Tongue (tissue), 3 donors: ENCODE measurements at places on chromosomes 5 and 9.

DNA sequence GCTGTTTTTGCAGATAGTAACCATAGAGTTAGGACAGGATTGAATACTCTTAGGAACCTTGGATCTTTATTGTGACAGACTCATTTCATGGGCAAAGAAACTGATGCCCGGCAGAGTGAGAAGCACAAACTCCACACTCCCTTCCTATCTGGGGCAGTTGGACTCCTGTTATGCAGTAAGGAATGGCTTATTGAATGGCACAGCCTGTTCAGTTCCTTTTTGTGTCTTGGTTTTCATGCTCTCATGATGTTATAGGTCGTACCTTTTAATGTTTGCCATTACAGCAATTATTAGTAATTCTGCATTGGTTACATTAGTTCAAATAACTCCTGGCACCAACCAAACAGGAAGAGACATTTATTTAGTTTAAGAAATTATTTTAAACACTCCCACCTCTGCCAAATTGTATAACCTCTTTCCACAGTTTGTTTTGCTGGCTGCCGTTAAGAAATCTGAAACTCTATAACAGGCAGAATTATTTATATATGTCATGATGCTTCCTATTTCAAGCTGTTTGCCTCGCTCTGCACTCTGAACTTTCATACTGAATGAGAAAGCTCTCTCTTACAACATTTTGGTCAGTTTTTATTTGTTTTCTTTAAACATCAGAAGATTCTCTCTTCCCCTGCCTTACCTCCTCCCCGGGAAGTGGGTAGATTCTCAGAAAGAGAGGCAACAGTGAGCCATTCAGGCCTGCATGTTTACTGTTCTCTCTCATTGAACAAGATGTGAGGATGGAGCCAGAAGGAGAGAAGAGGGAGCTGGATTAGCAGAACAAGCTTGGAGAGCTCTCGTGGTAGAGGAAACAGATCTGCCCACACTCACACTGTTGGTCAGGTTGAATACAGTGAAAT is 144.4 kb downstream of the ARHGEF28 start:
- DNase-seq, result peak; percentile 24

GRCh38 chr5:14235872-14236271 is 92.7 kb downstream of the TRIO start:
- no peak for DNase-seq

DNA sequence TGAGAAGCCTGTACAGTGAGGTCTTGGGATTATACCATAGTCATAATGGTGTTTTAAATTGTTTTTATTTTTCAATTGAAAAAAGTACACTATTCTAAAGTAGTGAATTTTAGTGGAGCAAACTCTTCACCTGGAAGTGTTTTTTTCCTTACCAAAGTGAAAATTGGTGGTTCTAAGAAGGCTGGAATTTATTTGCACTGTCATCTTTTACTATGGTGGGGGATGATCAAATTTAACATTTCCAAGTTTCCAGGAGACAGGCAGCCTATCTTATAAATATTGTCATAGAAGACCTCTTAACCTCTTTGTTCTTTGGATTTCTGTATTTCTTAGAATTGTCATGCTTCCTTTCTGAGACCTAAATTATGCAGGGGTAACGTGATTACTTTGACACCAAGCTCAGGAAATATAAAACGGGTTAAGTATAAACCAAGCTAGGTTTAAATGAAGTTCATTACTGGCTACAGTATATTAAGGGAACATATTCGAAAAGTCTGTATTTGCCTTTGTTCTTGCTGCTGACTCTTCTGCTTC is 20.2 kb downstream of the NDFIP1 start:
- no peak for DNase-seq

GRCh38 chr5:71830681-71831539 is 111.8 kb downstream of the CARTPT start:
- DNase-seq, result peak; percentile 79

DNA sequence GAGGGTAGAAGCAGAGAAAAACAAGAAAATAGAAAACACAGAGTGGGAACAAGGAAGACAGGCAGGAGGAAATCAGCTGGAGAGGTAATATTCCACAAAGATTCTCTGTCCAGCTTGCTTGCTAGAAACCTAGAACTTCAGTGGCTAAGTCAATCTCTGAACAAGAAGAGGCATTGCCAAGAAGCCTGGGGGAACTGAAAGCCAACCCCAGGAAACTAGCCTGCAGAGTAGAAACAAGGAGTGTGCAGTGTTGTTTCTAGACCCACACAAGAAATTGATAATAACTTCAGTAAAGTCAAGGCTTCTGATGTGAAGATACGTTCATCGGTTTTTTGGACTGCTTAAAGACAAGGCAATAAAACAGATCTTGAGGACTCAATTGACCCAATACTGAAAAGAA is 234.5 kb upstream of the MAP3K1 start:
- no peak for DNase-seq

DNA sequence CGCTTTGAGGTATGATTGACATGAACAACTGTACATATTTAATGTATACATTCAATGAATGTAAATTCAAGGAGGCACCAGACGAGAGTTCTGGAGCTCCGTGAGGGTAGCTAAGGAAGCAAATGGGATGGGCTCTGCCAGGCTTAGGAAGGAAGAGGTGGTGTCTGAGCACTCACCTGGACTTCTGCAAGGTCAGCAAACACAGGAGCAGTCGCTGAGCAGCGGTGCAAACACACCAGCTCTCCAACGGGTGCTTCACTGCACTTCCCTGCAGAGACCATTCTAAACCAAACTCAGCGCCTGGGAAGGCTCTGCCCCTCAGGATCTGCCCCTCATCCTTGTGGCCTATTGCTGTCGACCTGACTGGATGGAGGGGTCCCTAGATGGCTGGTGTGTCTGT is 101.5 kb downstream of the COL23A1 start:
- no peak for DNase-seq

DNA sequence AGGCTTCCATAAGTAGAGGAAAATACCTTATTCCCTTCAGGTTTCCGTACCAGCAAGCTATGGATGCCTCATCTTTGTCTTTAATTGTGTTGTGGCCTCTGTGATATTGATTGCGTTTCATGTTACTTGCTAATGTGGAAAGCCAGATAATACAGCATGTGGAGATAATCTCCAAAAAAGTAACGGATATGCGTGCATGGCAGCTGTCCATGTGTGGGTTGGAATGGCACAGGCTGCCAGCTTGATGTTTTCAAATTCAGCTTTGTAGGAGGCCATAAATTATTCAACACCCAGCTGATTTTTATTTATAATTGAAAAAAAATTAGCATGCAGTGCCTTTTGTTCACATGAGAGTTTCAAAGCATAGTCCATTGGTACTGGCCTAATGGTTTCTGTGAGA is 144.9 kb downstream of the GIN1 start:
- DNase-seq, result peak; percentile 51

- DNase-seq, result no peak
Observed at GRCh38 chr9:16752601-16753000, 117.9 kb downstream of the BNC2 start.

- DNase-seq, result no peak
Observed at GRCh38 chr9:109286571-109286977, 34.3 kb downstream of the EPB41L4B start.

DNA sequence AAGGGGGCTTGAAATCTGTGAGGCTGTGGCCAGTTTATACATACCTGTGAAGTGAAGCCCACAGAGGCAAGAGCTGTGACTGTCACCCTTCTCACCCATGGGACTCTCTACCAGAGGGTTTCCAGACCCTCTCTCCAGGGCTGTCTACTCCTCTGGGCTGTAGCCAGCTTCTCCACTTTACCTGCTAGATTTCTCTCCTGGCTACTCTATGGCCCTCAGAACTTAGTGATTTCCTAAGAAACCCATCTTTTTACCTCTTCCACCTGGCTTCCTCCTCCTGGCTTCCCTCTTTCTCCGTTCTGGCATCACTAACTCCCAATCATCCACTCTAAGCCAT is 78.0 kb downstream of the SEC61B start:
- no peak for DNase-seq

GRCh38 chr9:92564504-92564903 is 28.7 kb upstream of the ECM2 start:
- no peak for DNase-seq

GRCh38 chr5:138664276-138664943 is 88.8 kb upstream of the CTNNA1 start:
- no peak for DNase-seq

- DNase-seq, result no peak
Observed at GRCh38 chr5:159258361-159258760, 4.7 kb upstream of the UBLCP1 start.

DNA sequence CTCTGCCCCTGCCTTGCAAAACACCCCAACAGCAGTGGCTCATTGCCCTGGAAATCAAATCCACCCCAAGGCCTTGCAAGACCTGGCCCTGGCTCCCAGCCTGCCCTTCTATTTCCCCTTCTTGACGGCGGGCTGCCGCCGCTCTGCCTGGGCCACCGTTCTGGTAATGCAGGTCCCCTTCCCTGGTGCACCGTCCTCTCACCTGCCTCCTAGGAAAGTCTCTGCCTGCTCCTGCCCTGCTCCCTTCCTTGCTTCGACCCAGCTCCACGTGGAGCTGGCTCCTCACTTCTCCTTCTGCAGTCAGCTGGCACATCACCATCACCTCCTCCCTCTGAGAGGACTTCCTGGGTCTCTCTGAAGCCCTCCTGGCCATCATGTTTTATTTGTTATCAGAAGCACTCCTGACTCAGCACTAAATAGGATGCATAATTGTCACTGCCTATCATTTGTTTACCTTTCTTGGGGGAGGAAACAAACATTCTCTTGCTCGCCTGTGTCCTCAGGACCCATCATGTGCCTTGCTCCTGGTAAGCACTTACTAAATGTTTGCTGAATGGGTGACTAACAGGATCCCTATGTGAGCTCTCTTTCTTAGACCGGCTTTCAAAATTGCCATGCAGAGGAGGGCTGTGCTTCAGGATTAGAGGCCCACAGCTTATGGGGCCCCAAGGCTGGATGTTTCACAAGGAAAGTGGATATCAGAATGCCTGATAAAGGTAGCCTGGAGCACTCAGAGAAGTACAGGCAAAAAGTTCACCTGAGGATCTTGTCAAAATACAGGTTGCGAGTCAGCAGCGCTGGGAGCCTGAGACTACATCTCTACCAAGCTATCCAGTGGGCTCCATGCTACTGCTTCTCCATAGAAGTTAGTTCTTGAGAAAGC is 19.6 kb upstream of the C5orf47 start:
- DNase-seq, result no peak

DNA sequence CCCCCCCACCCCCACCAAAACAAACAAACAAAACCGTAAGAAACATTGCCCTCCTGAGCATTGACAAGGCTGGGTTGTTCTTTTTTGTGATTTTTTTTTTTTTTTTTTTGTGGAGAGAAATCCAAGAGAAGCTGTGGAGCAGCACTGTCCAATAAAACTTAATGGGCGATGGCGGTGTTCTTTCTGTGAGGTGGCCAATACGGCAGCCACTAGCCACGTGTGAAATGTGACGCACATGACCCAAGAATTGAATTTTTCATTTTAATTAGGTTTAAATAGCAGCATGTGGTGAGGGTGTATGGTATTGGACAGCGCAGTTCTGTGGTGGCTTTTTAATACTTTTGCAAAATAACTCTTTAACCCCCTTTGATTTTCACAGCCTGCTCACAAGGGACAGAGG is 251.1 kb downstream of the PDZD2 start:
- no peak for DNase-seq

GRCh38 chr9:75658301-75658905 is 232.1 kb upstream of the PCSK5 start:
- DNase-seq, result peak; percentile 9

DNA sequence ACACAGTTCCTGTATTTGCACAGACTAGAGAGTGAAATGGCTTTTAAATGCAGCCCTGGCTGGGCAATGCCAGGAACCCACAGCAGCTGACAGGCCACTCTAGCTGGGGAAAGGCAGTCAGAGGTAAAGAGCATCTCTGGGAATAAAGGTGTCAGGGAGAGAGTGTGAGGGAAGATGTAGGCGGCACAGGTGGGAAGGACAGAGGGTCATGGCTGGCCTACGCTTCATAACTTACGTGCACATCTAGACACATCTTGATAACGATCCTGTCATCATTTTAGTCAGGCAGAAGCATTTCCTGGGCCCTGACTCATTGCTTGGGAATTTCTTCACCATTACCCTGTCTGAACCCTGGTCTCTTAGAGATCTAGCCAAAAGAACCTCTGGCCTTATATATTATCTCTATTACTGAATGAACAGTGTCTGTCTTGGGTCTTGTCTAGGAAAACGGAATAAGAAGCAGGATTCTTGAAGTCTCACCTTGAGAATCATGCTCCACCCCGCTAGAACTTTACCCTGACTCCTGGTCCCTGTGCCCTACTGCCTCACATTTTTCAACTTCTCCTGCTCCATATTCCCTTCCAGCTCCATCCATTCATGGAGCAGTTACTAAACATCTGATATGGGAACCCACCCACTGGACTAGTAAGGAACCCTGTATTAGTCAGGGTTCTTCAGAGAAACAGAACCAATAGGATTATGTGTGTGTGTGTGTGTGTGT is 106.4 kb upstream of the ELL2 start:
- DNase-seq, result no peak

GRCh38 chr9:134329886-134330285 is 3.6 kb downstream of the RXRA start:
- DNase-seq, result peak; percentile 69

- DNase-seq, result no peak
Observed at GRCh38 chr9:14072850-14073249, 241.1 kb downstream of the NFIB start.

GRCh38 chr9:24479361-24480059 is 66.2 kb downstream of the IZUMO3 start:
- peak; percentile 24 for DNase-seq
